Left colon (tissue), 2 donors: ENCODE measurements at places on chromosomes 5 and 9.

DNA sequence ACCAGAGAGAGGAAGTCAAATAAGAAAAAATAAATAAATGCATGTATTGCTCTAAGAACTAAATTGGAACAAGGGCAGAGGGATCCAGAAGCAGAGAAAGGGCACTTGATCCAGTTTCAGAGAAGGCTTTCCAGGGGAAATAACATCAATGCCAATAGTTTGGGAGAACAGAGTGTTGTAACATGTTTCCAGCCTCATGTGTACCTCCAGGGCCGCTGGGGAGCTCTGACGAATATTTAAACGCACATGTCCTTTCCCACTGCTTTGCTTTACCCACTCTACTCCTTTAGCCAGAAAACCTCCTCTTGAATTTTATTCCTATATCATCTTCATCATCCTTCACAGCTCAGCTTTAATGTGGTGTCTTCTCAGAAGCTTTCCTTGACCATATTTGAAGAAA lies 233.7 kb downstream of the ENC1 start:
- no peak for DNase-seq

DNA sequence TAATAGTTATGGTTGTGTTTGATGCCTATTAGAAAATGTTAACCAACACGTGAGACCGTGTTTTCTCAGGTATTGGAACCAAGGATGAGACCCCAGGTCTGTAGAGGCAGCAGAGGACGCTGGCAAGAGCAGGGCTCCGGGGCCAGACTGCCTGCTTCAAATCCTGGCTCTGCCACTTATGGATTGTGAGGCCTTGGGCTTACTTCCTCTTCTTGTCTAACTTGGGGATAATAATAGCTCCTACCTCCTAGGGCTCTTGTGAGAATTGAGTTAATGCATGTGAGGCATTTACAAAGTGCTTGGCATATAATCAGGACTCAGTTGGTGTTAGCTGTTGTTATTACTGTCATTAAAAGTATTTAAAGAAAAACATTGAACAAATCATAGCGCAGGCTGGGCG lies 85.5 kb upstream of the PITX1 start:
- no peak for DNase-seq

- DNase-seq: no peak
These were observed 46.5 kb upstream of the GFPT2 start for GRCh38 chr5:180399401-180400215.

DNA sequence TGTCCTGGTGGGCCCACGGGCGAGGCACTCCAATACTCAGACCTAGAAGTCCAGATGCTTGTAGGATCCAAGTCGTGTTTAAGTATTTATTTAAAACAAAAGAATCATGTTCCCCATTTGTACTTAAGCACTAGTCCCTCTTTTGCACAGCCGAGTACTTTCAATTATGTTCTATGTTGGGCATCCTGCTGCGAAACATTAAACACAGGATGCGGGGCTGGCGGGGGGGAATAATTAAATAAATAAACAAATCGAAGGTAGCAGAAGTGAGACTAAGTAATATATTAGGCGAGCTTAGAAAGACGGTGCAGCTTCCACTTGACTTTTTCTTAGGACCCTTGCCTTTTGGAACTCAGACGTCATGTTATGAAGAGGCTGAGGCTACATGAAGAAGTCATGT lies 1129.2 kb upstream of the ACO1 start:
- no peak for DNase-seq

DNA sequence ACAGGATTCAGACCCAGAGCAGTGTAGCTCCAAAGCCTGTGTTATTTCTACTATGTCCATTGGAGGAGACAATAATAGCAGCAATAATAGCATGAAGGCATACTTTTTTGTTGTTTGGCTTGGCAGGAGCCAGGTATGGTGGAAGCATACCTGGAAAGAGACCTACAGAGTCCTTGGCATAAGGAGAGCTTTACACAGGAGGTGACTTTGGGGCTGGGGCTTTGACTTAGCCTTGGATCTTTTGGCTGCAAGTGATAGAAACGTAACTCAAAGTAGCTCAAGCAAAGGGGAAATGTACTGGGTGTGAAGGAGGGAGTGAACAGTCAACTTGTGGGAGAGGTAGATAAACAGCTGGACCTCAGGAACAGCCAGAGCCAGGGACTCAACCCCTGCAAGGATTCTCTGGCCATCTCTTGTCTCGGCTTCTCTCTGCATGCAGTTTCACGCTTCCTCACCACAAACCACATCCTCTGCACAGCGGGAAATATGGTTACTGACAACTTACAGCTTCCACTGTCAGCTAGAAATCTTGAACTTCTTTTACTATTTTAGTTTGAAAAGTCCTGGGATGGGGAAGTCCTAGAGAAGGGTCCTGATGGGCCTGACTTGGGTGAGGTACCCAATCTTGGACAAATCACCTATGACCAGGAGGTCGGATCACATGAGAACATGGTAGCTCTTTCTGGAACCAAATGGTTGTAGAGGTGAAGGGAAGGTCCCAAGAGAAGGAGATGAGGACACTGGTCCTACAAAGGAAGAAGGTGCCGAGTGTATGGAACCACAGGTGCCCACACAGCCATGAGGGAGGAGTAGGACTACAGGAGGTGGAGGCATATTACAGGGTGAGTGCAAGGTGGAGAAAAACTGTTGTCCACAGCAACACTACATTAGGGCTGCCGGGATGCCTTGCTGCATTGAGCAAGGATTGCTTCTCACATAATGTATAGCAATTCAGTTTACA lies 47.0 kb upstream of the TGFBR1 start:
- peak; percentile 41 for DNase-seq

DNA sequence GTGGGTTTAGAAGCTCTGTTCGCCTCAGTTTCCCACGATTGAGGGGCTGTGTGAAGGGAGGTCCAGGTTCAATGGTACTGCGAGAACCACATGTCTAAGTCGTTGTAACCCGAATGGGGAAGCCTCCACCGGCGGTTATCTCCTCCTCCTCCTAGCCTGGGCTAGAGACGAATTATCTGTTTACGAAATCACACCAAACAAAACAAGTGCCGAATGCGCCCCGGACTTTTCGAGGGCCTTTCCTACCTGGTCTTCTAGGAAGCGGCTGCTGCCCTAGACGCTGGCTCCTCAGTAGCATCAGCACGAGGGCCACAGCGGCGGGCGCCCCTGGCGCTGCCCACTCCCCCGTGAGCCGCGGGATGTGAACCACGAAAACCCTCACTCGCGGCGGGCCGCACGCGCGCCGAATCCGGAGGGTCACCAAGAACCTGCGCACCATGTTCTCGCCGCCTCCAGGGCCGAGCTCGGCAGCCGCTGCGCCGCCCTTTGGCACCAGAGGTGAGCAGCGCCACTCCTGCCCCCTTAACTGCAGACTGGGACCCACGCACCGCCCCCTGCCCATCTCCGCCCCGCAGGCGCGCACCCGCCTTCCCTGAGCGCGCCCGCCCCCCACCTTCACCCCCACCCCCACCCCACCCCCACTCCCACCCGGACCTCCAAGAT lies at the start of gene CDKN2A:
CDKN2A (minus strand) TSS at position 500 of the 663 bp plus-strand sequence.
- DNase-seq: peak; percentile 65

DNA sequence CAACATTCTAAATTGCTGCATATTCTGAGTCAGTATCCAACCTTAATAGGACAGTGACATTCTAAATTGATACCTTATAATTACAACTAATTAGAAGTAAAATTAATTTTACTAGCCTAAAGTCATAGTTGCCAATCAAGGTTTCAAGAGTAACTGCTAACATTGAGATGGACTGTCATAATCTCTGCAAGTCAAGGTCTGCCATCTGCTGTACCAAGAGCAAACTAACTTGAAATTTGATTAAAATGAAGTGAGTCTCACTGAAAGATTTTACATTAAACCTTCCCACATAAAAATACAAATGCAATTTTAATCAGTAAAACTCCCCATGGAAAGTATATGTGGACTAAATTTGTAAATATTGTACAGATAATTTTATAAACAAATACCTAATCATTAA lies 235.3 kb downstream of the PRDM9 start:
- no peak for DNase-seq

DNA sequence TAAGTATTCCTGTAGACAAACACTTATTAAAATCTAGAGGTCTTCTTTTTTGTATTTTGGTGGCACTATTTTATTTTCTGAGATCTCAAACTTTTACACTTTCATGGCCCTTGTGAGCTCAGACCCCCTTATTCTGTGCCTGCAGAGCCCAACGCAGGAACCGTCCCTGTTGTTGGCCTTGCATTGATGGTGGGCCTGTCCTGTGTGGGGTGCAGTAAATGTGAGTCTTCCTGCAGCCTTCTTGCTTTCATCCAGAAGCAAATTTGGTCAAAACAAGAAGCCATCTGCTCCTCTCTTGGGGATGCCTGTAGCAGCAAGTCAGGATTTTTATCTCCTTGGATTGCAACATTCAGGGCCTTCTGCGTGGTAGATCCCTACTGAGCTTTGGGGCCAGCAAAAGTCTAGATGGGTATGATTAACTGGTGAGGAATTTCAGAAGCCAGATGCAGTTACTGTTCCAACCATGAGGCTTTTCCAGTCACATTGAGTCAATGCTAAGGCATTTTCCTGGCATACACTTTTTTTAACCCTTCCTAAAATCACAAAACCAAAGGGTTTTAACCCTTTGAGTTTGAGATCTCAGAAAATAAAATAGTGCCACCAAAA lies 31.7 kb downstream of the BASP1 start:
- no peak for DNase-seq

- no peak for DNase-seq
These were observed 71.7 kb downstream of the NR2F1 start for GRCh38 chr5:93654676-93655075.

DNA sequence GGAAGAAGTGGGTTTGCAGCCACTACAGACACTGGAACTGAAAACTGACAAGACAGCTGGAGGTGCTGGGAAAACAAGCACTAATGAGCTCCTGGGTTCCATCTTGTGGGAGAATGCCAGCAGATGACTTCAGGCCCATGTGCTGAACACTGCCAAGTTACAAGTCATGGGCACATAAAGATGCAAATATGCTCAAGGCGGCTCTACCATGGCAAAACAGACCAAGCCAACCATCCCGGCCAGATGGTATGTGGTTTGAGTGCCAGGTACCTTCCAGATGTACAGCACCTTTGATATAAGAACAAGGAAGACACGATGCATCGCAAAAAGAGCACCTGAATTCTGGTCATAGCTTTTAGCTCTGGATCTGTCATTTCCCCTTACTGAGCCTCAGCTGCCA lies 19.9 kb downstream of the TNFSF8 start:
- no peak for DNase-seq

DNA sequence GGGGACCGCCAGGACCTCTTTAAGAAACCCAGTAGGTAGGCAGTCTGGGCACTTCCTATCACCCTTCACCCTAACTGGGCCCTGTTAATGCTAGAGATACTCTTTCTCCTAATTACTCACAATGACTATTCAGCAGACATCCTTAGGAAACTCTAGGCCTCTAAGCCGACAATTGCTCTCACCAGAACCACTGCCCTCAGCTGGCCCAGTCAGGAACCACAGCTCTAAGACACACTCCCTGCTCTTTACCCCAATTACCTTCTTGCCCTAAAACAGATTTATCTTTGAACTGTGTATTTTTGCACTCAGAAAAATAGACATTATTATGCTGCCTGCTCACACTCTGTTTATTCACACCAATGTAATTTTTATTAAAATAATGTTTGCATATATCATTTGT lies 432.6 kb upstream of the SLC30A5 start:
- no peak for DNase-seq

DNA sequence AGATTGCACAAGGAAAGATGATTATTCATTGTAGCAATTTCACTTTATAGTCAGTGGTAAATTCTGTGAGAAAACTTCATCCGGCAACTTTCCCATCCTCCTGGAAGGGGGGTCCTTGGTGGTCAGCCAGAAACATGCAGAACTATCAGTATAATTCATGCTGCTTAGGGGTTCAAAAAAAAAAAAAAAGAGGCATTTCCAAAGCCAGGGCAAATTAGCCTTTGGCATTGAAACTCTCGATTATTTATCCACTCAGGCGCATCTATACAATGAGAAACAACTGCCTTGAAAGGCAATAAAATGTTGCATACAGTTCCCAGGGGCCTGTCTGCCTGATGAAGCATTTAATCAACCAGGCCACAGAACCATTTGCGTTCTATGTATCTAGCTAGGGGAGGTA lies 263.3 kb downstream of the TMEM167A start:
- DNase-seq: no peak

- DNase-seq: no peak
These were observed 33.0 kb downstream of the TBCA start for GRCh38 chr5:77743181-77743580.

- no peak for DNase-seq
These were observed 53.3 kb upstream of the CTSL start for GRCh38 chr9:87672586-87672985.

- DNase-seq: no peak
These were observed 42.2 kb upstream of the C5orf58 start for GRCh38 chr5:170190436-170191134.

DNA sequence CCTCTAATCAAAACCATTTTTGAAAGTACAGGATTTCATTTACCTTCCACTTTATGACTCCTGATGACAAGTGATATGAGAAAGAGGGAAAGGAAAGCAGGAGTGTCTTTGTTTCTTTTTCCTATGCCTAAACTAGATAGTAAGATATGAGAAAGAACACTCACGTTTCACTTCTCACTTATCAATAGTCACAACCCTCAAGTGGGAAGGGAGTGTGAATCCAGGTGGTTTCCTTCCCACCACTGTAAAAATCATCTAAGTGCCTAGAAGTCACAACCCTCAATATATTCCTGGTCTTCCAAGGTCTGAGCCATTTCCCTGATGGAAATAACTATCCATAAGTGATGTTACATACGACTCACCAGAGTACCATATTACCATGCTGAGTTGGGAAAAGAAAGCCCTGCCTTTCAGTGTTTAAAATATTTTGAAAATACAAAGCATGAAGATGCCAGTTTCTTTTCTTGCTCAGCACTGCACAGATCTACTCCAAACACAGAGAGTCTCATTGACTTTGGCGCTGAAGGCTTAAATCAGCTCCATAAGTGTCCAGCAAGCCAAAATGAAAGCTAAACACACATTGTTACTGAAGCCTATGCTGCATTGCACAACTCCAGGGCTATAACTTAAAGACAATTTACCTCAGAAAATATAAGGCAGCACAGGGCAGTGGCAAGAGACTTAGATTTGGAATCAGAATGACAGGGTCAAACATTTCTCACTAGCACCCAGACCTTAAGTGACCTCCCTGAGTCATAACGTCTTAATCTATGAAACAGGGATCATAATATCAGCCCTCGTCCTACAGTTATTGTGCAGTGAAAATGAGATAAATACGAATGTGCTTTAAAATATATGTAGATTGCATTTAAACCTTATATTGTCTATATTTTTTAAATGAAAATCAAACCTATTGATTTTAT lies 301.2 kb downstream of the KIAA0825 start:
- DNase-seq: no peak

GRCh38 chr5:141618030-141618803 lies 583 bp downstream of the DIAPH1 start:
- peak; percentile 64 for DNase-seq

GRCh38 chr5:93611976-93612854 lies 29.2 kb downstream of the NR2F1 start:
- DNase-seq: no peak

DNA sequence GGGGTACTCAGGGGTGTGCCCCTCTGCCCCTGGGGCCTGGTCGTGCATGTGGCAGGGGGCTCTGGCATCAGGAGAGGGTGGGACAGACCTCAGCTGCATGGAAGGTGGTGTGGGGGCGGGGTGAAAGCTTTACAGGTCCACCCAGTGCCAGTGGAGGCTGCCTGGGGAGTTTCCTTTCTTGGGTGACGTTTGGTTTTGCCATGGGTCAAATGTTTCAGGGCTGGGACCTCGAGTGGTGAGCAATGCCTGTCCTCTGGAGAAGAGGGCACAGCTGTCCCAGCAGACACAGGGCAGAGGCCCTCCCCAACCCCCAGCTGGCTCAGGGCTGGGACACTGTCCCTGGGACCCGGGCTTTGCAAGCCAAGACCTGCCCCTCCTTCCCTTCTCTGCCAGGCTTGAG lies 3.6 kb downstream of the RXRA start:
- peak; percentile 74 for DNase-seq
